Bronchus fibroblast of lung (primary cell): ENCODE measurements at places on chromosomes 2 and 18. TPM values are rescaled to one million over a fixed set of nuclear protein-coding genes. Genes with fewer than 3 reads are reported as not detected.

Gene HAUS1
- 52.8 and 59.2 TPM in 2 replicates for total RNA-seq

Gene RTP5
- not detected in 2 replicates for total RNA-seq

Gene CIDEA
- total RNA-seq: 0.84 and 1.2 TPM in 2 replicates

Gene HOXD8
- not detected in 2 replicates for total RNA-seq

Gene ZNF512
- total RNA-seq: 17.1 and 17.5 TPM in 2 replicates

Gene CABYR
- 6.7 and 7.6 TPM in 2 replicates for total RNA-seq

Gene NDC80
- 23.0 and 33.0 TPM in 2 replicates for total RNA-seq

Gene MEIS1
- total RNA-seq: 40.2 and 44.3 TPM in 2 replicates

Gene ZSWIM2
- total RNA-seq: under 0.01 TPM in 1 of 2 replicates, not detected in the other

Gene SRD5A2
- not detected in 2 replicates for total RNA-seq

Gene CYBRD1
- total RNA-seq: 38.7 and 40.5 TPM in 2 replicates

Gene SERPINB5
- total RNA-seq: 0.15 TPM in 1 of 2 replicates, not detected in the other

Gene TCF23
- not detected in 2 replicates for total RNA-seq

Gene SPEG
- 13.2 and 14.0 TPM in 2 replicates for total RNA-seq
